ENCODE measurements at places on chromosomes 2 and 18.

- DNase-seq, result no peak
These were observed 128.9 kb upstream of the ITGB6 start for GRCh38 chr2:160328811-160329527.

GRCh38 chr18:47985866-47986265, 55.4 kb upstream of the SMAD2 start:
- no peak for DNase-seq

DNA sequence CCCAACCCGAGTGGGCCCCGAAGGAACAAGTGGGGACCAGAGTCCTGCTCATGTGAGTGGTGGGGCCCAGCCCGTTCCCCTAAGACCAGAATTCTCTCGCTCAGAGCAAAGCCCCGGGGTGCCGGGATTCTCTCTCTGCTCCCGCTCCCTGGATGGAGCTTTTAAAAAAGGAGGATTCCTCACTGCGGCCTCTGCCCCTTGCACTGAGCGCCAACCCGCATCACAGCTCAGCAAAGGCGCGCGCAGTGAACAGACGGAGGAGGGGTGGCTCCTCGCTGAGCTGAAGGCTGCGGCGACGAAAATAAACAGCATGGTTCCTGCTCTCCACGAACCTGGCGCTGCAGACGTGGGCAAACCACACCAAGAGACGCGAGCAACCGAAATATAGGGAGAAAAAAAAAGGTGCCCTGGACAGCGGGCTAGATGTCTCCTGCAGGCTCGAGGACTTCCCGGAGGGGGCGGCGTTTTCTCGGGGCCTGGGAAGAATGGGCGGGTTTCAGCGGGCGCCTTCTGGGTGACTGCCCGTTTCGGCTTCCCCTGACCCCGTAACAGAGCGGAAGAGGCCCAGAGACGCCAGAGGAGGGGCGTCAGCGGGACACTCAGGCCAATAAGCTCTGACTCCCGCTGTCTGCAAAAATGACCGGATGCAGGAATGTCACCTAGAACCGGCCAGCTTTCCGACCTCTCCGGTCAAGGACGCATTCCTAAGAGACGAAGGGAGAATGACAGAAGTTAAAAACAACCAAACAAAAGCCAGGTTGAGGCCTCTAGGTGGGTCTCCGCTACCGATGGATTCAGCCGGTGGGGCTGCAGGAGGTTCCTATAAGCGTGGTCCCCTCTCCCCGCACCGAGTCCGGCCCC, 819 bp upstream of the KLF11 start:
- no peak for DNase-seq

DNA sequence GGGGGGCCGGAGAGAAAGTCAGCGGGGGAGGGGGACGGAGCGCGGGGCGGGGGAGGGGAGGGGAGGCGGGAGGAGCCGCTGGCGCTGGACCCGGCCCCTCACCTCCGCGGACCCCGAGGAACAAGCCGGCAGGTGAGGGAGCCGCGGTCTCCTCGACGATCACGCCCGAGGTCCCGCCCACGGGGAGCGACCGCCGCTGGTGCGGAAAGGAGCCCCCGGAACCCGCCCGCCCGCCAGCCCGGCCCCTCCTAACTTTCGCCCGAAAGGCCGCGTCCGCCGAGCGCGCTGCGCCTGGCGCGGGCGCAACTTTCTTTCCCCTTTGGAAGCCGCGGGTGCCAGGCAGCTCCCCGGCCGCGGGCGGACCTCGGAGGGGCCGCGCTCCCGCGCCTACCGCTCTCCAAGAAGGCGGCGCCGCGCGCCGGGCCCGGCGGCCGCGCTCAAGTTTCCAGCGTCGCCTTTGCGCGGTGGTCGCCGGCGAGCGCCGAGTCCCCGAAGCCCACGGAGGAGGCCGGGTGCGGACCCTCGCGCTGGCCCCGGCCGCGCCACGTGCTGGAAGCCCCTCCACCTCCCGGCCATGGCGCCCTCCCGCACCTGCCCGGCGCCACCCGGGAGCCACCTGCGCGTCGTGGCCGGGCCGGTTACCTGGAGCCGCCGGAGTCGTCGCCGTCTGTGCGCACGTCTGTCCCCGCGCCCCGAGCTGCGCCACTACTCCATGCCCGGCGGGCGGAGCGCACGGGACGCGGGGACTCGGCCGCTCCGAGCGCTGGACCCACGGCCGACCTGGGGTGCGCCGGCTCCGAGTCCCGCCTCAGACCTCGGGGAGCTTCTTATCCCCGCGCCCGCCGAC, at the start of gene ALKAL2:
Gene ALKAL2, minus strand, starts transcription at position 181 of the 847 bp plus-strand sequence. CDS start 256 bp downstream, outside the sequence.
- no peak for DNase-seq

- no peak for DNase-seq
These were observed 110.8 kb downstream of the FSHR start for GRCh38 chr2:49043405-49043982.

DNA sequence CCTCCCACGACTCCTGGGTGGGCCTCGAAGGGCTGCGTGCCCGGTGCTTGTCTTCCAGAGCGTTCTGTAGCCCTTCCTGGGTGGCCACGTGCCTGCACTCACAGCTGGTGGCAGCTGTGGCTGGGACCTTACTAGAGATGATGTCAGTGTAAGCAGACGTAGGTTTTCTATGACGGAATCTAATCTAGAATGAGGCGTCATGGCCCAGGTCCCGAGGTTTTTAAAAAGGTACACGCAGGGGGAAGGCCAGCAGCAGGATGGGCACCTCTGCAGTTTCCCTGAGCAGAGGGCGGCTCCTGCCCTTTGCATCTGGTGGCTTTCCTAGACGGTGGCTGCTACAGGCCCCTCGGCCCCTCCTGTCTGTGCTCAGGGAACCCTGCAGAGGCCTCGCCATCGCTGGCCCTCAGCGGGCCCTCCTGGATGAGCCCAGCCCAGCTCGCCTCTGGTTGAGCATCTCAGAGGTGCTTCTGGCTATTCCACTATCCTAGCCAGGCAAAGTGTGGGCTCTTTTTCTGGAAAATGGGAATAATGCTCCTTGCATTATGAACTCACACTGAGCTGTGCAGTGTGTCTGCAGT, 49.6 kb upstream of the PXDN start:
- no peak for DNase-seq

GRCh38 chr2:30792521-30792920, 14.7 kb downstream of the CAPN13 start:
- DNase-seq, result no peak

DNA sequence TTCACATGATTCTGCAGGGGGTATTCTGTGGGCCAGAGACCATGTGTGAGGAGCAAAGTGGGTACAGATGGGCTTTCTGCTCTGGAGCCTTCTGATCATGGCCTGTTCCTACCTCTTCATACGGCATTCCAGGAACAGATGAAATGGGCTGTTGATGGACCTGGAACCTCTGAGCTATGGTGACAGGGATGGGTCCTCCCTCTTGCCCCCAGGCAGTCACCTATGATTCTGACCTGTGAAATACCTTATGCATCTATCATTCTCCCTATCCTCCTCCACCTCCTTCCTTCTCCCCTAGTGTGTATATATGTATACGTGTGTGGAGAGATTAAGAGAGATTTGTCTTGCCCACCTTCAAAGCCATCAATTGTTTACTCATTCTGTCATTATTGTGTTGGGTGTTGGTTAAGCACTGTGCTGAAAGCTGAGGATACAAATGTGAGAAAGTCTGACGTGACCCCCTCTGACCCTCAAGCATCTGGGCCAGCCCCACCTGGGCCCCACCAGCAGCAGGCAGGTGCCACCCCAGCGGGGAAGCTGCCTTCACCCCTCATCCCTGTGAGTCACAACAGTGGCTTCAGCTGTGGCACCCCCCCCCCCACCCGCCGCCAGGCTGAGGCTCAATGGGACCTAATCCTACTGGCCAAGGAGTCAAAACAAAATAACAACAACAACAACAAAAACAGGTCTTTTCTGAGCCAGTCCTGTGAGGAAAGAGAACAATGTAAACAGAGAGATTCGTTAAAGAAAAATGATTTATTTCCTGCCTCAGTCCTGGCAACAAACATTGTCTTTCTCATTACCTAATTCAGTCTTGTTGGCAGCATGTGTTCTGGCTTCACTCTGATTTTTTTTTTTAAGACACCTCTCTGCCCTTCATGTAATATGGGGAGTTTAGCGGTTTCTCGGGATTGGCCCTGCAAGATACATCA, 103.8 kb upstream of the CDC42EP3 start:
- DNase-seq, result no peak

- peak; percentile 68 for DNase-seq
These were observed at the start of gene COBLL1 for GRCh38 chr2:164841719-164842623. Gene COBLL1 (minus strand): TSS chr2:164841823. CDS start chr2:164841196, 627 bp downstream.

DNA sequence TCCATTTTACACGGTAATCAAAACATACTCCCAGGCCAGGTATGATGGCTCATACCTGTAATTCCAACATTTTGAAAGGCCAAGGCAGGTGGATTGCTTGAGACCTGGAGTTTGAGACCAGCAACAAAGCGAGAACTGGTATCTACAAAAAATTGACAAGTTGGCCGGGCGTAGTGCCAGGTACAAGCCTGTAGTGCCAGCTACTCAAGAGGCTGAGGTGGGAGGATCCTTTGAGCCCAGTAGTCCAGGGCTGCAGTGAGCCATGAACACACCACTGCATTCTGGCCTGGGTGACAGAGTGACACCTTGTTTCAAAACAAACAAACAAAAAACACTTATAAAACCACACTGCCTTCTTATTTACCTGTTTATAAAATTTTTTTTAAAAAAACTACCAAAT, 80.8 kb downstream of the GAREM1 start:
- no peak for DNase-seq

DNA sequence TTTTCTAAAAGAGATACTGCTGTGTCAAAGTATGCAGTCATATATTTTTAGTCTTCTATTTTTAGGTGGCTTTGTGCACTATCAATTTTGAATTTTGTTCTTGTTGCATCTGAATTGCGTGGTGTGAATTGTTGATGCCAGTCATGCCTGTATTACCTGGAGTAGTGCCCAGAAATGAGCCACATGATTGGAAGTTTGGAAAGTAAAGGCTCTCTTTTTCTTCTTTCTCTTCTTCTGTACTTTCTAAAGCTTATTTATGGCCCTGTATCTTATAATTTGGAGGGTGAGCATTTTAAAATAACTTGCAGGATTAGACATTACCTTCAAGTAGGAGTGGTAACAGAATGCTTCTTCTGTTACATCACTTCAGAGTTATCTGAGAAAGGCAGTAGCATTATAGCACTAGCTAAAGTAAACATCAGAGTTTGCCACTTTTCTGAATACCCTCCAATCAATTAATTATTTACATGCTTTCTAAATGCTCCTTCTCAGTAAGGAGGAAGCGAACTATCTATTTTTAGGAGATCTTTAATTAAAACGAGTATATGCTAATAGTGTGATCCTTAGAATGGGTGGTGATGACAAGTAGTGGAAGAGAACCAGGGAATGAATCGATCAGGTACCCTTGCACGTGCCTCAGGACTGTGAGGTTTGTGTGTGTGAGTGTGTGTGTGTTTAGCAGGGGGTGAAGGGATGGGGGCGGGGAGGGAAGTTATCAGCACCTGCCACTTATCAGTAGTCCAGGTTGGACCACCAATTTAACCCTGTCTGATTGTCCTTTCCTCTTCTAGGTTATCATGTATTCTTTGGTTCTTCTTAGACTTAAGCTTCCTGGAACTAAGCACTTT, 112.5 kb downstream of the MAP3K20 start:
- DNase-seq, result no peak

- DNase-seq, result no peak
These were observed 394.8 kb upstream of the ATP5MC3 start for GRCh38 chr2:175576270-175576669.

GRCh38 chr2:128344101-128344500, 25.4 kb upstream of the HS6ST1 start:
- DNase-seq, result no peak

GRCh38 chr2:40299173-40299572, 152.7 kb downstream of the SLC8A1 start:
- DNase-seq, result no peak

GRCh38 chr18:48525671-48526070, 13.2 kb upstream of the CTIF start:
- no peak for DNase-seq

DNA sequence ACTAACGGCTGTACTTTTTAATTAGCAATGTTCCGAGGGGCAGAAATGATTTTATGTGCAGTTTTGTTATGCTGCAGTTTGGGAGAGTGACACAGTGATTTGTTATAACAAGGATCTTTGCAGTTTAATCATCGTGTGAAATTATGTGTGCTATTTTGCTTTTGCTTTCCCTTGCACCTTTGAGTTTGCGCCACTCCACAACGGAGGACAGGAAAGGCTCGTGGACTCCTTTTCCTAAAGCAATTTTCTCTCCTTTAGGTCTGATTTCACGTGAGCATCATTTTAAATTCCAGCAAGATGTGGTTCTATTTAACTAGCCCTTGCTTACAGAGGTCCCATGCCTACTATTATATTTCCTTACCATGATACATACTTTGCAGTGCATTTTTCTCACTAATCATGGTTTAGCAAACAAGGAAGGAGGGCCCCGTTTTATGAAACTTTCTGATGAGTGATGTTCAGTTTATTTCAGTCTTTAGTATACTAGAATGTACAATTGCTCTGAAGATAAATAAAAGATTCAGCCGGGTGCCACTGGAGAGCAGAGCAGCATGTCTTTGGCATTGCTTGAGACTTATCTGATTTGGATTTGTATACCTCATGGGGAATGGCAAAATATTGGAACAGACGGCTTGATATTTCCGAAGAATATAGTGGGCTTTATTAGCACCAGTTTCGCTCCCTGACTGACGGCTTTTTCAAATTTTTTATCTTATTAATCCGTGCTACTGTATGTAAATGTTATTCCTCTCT, 528.2 kb upstream of the FANCL start:
- DNase-seq, result no peak

DNA sequence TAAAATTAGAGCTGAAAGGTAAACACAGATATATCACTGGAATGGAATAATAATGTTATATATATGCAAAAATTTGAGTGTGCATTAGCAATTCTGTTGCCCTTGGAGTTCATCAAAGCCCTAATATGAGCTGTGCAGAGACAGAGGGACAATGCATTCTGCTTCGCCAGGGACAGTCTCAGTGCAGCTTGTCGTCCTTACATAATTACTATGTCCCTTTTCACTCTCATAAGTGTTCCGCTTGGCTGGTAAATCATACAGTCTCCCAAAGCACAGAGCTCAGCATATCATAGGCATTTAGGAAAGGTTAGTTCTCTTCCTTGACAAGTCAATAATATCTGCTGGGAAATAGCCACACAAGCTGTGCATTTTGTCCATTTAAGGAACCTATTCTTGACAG, 30.7 kb downstream of the MAPK4 start:
- no peak for DNase-seq

DNA sequence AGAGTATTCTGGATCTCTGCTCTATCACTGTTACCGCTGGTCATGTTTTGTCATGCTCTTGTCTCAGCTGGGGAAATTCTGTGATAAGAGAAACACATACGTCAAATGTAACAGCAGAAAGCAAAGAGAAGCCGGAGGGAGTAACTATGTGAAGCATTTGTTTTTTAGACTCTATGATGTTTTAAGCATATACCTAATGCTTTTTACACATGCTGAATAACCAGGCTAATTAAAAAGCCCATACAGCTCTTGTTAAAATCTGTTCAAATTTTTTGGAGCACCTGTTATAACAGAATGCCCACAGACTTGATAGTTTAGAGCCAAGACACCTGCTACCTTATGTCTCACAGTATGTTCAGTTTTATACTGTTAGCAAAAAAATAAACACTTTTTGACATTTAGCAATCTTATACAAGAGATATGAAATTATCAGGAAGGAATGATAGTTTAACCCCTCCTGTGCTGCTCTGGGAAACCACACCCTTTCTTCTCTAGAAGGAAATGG, 92.3 kb upstream of the TANK start:
- no peak for DNase-seq

- DNase-seq, result no peak
These were observed 302.6 kb downstream of the MYCN start for GRCh38 chr2:16242906-16243305.

GRCh38 chr2:79200762-79201161, 41.2 kb upstream of the REG3A start:
- no peak for DNase-seq

All from SK-N-DZ (cell line).